ENCODE measurements at places on chromosomes 2 and 18.

DNA sequence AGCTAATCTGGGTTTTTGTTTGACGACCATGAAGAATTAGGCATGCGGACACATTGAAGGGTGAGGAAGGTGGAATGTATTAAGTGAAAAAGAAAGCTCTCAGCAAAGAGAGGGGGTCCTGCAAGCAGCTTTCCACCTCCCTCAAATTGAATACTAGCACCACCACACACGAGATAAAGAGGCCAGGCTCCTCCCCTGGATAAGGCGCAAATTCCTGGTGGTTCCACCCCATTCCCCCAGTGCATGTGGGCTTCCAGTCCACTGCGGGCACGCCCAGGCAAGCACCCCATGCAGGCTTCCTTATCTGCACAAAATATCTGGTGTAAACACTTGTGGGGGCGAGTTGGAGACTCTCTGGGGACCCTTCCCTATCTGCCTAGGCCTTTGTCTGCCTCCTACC, 857.3 kb downstream of the CPS1 start:
- DNase-seq, result no peak

DNA sequence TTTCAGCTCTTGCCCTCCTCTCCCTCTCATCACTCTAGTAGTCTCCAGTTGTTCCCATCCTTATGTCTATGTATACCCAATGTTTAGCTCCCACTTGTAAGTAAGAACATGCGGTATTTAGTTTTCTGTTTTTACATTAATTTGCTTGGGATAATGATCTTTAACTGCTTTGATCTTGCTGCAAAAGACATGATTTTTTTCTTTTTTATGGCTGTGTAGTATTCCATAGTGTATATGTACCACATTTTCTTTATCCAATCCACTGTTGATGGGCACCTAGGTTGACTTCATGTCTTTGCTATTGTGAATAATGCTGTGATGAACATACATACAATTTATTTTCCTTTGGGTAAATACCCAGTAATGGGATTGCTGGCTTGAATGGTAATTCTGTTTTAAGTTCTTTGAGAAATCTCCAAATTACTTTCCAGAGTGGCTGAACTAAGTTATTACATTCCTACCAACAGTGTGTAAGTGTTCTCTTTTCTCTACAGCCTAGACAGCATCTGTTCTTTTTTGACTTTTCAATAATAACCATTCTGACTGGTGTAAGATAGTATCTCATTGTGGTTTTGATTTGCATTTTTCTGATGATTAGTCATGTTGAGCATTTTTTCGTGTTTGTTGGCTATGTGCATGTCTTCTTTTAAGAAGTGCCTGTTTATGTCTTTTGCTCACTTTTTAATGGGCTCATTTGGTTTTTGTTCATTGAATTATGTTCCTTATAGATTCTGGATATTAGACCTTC, 179.6 kb upstream of the SLC39A10 start:
- no peak for DNase-seq

DNA sequence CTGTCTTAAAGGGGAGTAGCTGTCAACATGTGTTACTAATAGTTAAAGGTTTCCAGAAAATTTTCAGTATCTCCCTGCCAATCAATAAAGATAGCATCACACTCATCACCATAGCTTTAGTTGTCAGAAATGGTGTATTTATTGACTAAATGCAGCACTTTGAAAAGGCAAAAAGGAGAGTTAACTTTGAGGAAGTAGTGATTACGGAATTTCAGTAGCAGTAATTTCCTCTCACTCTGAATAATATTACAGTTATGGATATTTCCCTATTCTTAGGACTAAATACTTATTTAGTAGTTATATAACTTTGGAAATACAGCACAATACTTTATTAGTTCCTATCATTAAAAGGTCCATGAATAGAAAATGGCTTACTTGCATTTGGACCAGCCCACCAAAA, 250.5 kb downstream of the CAMKMT start:
- no peak for DNase-seq

DNA sequence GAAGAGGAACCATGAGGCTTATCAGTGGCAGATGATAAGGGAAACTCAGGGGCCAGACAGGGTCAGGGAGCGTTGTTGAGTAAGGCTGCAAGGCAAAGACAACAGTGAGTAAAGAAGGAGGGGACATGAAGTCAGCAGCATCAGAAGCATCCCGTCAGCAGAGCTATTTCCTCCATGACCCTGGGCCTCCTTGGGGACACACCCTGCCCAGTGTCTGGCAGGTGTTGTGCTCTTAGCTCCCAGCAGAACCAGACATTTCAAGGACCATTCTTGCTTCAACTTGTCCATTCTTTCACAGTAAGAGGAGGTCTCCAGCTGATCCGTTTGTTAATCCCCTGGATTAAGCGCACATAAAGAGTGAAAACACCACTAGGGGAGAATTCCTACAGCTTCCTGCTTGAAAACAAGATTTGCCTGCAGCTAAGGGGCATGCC, 88.7 kb upstream of the MEIS1 start:
- no peak for DNase-seq

GRCh38 chr2:3147651-3148530, 229.7 kb downstream of the EIPR1 start:
- DNase-seq, result no peak

DNA sequence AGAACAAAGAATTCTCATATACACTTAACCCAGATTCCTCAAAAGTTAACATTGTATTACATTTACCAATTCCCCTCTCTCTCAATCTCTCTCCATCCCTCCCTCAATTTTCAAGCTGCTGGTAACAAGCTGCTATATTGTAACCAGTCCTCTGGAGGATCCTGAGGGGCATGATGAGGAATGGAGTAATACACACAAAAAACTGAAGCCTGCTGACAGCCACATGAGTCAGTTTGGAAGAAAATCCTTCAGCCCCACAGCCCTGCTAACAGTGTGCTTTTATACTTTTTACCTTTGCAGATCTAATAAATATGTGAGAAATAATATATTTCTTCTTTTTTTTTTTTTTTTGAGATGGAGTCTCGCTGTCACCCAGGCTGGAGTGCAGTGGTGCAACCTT, 165.7 kb upstream of the RAB12 start:
- no peak for DNase-seq

- DNase-seq, result no peak
Measured at GRCh38 chr2:205772983-205773382, 90.7 kb downstream of the NRP2 start.

GRCh38 chr2:169071455-169071854, 2.1 kb downstream of the DHRS9 start:
- no peak for DNase-seq

GRCh38 chr2:211737282-211737681, 801.3 kb downstream of the ERBB4 start:
- DNase-seq, result no peak

DNA sequence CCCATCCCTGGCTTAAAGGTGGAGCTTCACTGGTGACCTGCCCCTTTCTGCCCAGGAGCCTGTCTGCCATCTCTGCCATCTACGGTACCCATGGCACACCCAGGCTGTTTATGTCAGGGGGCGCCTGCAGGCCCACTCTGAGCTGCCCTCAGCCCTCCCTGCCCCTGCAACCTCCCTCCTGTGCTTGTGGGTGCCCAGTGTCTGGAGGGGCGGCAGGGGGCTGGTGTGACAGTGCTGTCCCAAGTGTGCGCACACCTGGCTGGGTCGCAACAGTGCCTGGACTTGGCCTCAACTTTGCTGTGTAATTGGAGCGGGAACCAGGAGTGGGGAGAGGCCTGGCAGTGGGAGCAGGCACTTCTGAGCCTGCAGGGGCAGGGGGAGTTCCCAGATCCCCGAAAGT, 102.4 kb downstream of the ALMS1 start:
- no peak for DNase-seq

DNA sequence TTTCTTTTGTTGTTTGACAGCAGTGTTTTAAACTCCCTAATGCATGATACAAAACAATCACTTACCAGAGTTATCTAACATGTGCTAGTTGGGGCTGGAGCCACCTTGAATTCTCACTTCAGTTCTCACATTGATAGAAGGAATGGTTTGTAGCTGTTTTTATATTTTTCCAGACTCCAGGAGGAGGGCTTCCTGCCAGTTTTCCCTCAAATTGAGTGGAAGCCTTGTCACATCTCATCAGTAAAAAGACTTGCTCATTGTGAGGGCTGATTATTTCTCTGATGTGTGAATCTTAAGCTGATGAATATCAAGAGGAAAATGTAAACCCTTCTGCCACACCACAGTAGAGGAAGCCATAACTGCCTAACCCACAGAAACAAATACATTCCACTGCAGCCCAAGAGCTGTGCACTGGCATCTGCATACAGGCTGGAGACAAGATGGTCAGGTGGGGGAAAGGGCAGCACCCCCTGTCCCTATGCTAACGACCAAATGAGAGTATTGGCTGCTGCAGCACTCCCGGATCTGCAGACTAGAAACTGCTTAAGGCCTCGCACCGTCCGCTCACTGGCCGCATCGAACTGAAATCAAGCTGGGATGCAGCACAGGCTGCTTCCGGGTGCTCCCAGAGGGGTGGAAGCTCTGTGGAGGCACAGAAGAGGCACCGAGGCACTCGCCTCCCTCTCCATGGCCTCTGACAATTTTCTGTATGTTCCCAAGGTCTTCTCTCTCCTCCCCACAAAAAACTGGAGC, 73.7 kb upstream of the TPO start:
- DNase-seq, result no peak

GRCh38 chr2:131092458-131093005, 728 bp downstream of the FAM168B start:
- DNase-seq, result no peak

GRCh38 chr2:203105996-203106395, 91.3 kb downstream of the NBEAL1 start:
- DNase-seq, result no peak

GRCh38 chr2:149915151-149915550, 327.6 kb upstream of the MMADHC start:
- DNase-seq, result no peak

- DNase-seq, result no peak
Measured at GRCh38 chr2:163185160-163185559, 346.6 kb upstream of the KCNH7 start.

DNA sequence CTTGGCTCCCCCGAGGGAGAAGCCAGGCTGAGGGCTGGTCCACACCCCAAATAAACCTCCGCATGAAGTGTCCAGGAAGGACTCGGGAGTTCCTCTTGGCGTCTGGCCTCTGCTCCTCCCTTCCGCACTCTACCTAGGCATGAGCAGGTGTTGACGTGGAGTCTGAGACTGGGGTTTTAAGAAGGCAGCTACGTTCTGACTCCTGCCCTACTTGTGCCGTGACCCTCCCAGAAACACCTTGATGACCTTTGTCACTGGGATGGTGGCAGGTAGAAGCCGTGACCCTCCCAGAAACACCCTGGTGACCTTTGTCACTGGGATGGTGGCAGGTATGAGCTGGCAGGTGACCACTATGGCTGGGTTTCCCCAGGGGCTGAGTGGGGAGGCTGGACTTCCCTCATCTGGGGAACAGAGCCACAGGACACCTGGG, 54.8 kb downstream of the HS6ST1 start:
- DNase-seq, result no peak

DNA sequence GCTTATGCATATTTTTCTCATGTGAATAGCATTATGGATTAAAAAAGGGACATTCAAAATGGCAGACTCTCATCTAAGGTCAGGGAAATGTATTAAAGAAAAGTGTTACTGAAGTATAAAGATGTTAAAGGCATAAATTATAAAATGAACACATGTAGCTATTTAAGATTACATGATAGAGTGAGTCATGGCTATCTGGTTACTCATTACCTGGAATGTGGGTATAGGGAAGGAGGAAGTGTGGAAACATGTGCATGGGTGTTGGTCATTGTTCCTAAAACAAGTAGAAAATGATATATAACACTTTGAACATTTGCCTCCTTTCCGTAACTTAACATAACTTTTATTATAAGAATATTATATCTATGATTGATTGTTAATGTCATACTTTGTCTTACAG, 66.4 kb downstream of the MYO1B start:
- DNase-seq, result no peak

DNA sequence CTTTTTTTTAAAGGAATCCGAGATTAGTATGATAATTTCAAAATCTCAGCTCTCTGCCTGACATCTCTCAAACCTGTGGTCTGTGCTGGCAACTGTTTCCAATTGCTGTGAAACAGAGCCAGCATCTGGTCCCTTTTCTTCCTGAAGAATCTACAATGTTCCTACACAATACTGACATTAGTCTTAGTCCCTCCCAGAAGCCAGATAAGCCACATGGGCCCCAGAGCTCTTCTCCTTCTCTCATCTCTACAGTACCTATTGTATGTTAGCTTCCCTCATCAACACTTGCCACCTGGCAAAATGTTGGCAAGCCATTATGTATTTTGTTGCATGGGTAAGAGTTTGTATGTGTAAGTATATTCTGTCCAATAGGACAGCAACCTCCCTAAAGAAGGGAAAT, 62.9 kb upstream of the CDKL4 start:
- DNase-seq, result no peak

DNA sequence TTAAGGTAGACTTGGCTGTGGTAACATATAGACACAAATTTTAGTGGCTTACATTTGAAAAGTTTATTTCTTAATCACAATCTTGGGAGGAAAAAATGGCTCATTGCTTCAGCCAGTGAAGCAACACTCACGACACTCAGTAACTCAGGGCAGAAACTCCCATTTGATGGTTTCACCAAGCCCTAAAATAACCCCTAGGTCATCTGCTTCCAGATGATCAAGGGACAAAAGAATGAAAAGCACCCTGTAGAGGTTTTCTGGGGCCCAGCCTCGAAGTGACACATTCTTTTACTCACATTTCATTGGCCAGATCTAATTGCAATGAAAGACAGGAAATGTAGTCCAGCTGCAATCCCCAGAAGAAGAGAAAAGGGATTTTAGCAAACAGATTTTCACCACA, 275.9 kb downstream of the TMX3 start:
- DNase-seq, result no peak

GRCh38 chr2:110215566-110216158, 3.3 kb upstream of the MTLN start:
- no peak for DNase-seq

DNA sequence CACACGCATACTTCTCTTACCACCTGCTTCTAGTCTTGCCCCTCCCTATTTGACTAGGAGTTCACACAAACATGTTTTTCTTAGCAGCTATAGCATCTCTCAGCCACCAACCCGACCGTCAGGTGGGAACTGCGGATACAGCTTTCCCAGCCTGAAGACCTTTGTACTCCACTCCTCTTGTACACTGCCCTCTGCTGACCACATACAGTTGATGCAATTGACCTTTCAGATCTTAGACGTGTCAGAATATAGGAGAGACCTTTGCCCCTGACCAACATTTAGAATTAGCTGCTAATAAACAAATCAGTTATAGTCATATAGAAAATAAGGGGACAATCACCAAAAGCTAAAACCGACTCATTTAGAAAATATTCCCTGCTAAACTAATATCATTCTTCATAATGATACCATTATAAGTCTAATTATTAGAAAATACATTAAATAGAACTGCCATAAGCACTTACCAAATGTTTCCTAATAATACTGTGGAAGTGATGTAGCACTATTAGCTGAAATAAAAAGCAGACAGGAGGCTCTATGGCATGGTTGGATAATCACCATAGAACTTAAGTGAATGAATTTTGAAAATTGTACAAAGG, 208.4 kb downstream of the RAD51AP2 start:
- peak; percentile 5 for DNase-seq

DNA sequence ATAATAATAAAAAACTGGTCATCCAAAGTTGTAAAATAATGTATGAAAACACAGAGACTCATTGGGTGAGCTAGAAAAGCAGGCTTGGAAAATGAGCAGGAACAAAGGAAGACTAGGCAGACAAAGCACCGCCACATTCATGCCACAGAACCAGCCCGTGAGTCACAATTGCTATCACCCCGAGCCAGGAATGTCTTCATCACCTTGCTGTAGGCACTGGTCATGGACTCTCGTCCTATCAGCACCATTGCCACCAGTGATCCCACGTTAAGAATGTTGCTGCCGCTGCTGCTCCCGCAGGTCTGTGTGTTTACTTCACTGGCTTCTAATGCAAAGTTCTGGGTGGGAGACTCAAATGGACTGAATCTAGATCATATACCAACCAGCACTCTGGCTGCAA, 417.9 kb downstream of the PID1 start:
- DNase-seq, result no peak
